ENCODE measurements at places on chromosomes 1 and 21. TPM values are rescaled to one million over a fixed set of nuclear protein-coding genes. Genes with fewer than 3 reads are reported as not detected.

DNA sequence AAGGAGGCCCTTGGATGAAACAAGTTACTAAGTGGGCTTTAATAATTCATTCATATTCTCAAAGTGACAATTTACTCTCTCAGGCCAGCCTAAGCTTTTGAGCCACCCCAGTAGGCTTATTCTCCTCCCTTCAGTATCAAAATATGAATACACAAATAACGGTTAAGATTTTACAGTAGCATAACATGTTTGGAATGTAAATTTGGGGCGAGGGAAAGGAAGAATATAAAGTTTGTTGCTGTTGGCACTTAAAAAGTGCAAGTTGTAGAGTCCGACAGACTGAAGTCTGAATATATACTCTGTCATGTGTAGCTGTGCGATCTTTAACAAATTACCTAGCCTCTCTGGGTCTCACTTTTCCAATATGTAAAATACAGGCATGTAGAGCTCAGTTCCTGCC is 22.6 kb upstream of the MYSM1 start:
- no peak for DNase-seq

DNA sequence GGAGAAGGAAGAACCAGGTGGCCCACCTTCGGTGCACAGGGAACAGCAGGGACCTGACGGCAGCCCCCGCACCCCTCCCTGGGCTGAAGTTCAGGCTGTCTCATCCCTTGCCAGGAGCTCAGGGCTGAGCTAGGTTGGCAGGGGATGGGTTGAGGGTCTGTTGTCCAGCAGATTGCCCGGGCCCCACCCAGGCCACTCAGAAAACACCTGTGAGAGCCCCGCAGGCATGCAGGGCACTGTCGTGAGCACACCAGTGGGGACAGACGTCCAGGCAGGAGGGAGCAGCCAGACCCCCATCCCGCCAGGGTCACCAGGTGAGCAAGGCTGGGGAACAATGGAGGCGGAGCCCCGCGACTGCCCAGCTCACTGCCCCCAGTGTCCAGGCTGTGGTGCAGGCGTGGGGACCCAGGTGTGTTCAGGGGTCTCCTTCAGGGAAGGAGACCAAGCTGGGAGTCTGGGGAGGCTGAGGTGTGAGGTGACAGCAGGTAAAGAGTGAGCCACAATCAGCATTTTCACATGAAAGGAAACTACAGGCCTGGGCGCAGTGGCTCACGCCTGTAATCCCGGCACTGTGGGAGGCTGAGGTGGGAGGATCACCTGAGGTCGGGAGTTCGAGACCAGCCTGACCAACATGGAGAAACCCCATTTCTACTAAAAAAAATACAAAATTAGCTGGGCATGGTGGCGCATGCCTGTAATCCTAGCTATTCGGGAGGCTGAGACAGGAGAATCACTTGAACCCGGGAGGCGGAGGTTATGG is 9.4 kb upstream of the SAMD11 start:
- no peak for DNase-seq

Gene SLFNL1
- 0.24 TPM for polyA plus RNA-seq

DNA sequence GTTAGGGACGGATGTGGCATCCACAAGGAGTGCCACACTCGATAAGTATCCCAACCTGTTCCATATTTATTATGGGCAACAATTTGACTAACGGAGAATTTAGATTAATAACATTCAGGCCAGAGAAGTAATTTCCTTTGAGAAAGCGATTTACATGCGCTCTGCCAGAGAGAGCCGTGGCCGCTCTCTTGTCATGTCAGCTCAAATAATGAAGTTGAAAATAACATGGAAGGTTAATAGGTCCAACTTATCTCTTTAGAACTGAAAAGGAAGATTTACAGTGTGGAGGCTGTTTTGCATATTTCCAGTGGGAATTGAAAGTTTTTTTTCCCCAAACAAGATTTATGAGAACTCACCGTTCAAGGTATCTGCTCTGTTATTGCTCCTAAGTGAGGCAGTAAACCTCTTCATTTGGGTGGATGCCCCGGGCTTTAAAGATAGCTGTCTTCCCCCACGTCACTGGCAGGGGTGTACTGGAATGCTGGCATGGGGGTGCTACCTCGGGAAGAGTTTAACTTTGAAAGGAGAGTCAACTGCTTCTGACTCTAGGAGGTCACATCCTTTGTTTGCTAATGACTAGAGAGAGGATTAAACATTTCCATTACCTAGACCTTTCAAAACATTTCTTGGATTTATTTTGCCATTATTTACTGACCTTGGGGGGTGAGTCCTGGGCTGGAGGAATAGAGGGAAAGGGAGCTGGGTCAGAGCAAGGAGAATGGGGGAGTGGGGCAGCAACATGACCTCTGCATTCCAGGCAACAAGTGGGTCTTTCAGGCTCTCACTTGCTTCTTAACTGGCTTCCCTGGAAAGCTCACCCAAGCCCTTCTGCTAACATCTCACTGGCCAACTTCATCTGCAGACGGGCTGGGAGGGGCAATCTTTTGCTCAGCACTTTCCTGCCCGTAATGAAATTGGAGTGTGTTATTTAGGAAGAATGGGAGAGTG is 204.2 kb downstream of the CAMTA1 start:
- DNase-seq, result no peak

DNA sequence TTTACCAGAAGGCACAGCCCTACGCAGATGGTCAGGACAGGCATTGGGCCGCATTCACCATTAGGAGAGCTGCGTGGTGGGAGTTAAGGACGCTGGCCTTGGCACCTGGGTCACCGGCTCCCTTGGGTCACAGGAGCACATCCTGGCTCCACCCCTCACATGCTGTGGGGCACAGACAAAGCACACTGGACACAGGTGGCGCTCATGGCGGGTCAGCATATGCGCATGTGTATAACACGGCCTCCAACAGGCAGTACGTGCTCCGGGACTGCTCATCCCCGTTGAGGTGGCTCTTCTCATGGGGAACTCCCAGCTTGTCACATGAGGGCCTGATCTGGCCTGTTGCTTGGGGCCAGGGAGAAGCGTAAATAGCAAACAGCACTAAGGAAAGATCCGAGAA is 25.0 kb downstream of the PGBD5 start:
- DNase-seq, result no peak

DNA sequence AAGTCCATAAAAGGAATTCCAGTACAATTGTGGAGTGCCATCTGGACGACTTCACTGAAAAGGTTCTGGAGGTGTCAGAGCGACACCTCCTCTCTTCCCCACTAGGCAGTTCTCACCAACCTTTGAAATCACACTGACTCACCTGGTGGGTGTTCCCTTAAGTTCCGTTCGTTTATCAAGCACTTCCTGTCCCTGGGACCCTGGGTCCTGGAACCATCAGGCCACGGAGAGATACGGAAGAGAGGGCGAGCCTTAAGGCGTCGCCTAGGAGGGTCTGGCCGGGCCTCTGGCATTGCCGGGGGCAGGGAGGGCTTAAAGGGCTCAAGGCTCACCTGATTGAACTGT is 317 bp downstream of the SPAG17 start:
- DNase-seq, result no peak

- DNase-seq, result no peak
Observed at GRCh38 chr1:30539884-30540283, 183.5 kb downstream of the MATN1 start.

Gene GJB3
- 2.1 TPM for polyA plus RNA-seq

GRCh38 chr1:90000934-90001676 is 6.2 kb downstream of the ZNF326 start:
- DNase-seq, result no peak

- no peak for DNase-seq
Observed at GRCh38 chr1:184242507-184242943, 144.3 kb upstream of the C1orf21 start.

Gene LCE2C
- polyA plus RNA-seq, result not detected

Gene TACSTD2
- 89.6 TPM for polyA plus RNA-seq

DNA sequence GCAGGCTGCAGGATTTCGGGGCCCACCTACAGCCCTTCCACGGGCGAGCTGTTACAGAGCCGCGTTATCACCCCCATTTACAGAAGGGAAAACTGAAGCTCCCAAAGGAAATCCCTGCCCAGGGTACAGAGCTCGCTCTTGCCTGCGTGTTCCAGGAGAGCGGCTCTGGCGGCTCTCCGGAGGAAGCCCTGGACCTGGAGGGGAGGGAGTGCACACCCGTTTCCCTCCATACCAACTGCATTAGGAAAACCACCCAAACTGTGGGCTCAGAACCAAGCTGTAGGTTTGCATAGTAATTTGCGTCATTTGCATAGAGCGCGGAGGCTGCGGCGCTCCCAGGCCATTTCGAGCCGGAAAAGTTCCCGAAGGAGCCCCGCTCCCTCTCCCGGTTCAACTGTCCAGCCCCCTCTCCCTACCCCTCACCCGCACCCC is 24.7 kb upstream of the ADGRB2 start:
- DNase-seq, result no peak

Gene ARID1A
- 31.8 TPM for polyA plus RNA-seq

Gene SYT11
- 21.1 TPM for polyA plus RNA-seq
